ENCODE measurements at places on chromosomes 12 and 14. TPM values are rescaled to one million over a fixed set of nuclear protein-coding genes. Genes with fewer than 3 reads are reported as not detected.

DNA sequence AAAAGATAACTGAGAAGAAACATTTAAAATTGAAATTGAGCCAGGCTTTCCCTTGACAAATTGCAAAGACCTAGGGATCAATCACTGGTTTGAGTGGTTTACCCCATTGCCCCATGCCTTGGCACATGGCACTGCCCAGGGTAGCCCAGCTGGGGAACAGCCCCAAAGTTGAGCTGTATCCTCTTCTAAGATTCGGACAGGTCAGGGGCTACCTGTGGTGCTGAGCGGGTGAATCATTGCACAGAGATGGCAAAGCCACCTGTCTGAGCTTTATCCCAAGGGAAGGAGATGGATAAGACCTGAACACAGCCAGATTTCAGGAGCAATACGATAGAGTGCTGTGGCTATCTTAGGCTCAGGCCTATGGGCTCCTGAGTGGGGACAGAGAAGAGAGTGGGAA is 7.0 kb downstream of the IFI27L2 start:
- no peak overlapping the region for H3K27ac ChIP-seq
- peaks cover 4% of the 10 kb centered on the region for H3K36me3 ChIP-seq
- no peaks in the 10 kb centered on the region for H3K4me1 ChIP-seq
- H3K27me3 ChIP-seq: peaks cover under 1% of the 10 kb centered on the region
- no peak for DNase-seq
- H3K4me3 ChIP-seq: no peak overlapping the region

DNA sequence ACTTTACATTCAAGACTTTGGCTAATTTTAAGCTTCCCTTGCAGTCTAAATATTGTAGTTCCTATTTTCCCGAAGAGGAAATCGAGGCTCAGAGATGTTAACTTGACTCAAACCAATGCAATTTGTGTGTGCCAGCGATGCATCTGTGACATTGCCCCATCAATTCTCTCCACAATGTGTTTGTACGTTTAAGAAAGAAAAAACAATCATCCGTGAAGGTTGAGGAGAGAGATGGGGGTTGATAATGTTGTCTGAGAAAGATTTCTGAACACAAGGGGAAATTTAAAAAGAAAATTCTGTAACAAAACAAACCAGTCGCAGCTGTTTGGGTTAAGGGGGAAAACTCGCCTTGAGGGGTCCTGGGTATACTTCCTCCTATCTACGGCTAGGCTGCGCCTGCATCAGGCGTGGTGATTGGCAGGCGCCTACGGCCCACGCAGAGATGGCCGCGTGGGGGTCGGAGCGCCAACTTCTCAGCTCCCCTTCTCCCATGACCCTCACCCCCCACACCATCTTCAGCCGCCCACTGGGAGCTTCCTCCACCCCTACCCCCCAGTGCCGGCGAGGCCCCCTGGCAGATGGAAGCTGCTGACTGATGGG is 12.3 kb downstream of the SIX1 start:
- peaks cover 78% of the 10 kb centered on the region for H3K27me3 ChIP-seq
- no peaks in the 10 kb centered on the region for H3K36me3 ChIP-seq
- peaks cover 21% of the 10 kb centered on the region for H3K4me1 ChIP-seq
- H3K4me3 ChIP-seq: no peak overlapping the region

- H3K36me3 ChIP-seq: peaks cover 23% of the 10 kb centered on the region
- DNase-seq: no peak
- H3K27ac ChIP-seq: no peak overlapping the region
- no peaks in the 10 kb centered on the region for H3K4me1 ChIP-seq
- no peak overlapping the region for H3K4me3 ChIP-seq
Observed at GRCh38 chr12:121333747-121334146, 18.5 kb downstream of the ANAPC5 start.

Gene LMNTD1
- total RNA-seq: not detected

- H3K27me3 ChIP-seq: no peaks in the 10 kb centered on the region
- H3K36me3 ChIP-seq: peaks cover 47% of the 10 kb centered on the region
- H3K27ac ChIP-seq: peak overlapping the region; percentile 73
- no peak for DNase-seq
Observed at GRCh38 chr12:53413485-53414204, 10.0 kb upstream of the AMHR2 start.

Gene PLA2G1B
- not detected for total RNA-seq

GRCh38 chr12:130739571-130739970 is 23.5 kb upstream of the RIMBP2 start:
- no peaks in the 10 kb centered on the region for H3K36me3 ChIP-seq
- no peaks in the 10 kb centered on the region for H3K4me1 ChIP-seq
- no peak for DNase-seq
- no peak overlapping the region for H3K4me3 ChIP-seq
- no peak overlapping the region for H3K27ac ChIP-seq

DNA sequence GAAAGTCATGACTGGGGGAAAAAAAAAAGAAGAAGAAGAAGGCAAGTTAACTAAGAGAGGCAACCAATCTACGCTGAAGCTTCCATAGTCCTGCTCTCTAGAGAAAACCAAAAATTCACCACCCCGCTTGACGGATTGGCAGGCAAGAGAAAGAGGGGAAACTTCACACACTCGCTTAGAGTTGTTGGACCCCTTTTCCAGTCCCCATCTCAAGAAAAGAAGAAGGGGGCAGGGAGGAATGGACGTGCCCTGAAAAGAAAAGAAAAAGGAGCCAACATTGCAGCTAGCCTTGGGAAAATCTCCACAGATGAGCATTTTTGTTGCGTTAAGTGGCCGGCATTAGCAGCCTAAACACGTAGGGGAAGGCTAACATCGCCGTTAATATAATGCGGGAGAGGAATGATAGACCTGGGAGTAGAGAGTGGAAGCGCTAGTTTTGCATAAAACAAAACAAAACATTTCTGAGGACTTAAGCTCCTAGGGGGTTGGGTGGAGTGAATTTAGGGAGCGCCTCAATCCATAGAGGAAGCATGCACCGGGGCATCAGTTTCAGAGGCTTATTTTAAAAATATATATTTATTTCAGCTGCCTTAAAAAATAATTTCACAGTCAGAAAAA is 11.3 kb upstream of the FOXG1 start:
- H3K4me3 ChIP-seq: no peak overlapping the region
- no peak overlapping the region for H3K27ac ChIP-seq
- H3K27me3 ChIP-seq: peaks cover 67% of the 10 kb centered on the region
- no peak for DNase-seq
- peaks cover 2% of the 10 kb centered on the region for H3K36me3 ChIP-seq

Data from activated naive CD8-positive, alpha-beta T cell treated with anti-CD3 and anti-CD28 coated beads for 36 hours (primary cell).